ENCODE measurements at places on chromosomes 3 and 15. TPM values are rescaled to one million over a fixed set of nuclear protein-coding genes. Genes with fewer than 3 reads are reported as not detected.

GRCh38 chr3:122265957-122266356 lies 59.1 kb upstream of the CSTA start:
- no peak for DNase-seq
- no peaks in the 10 kb centered on the region for H3K36me3 ChIP-seq
- no peaks in the 10 kb centered on the region for H3K4me1 ChIP-seq
- H3K27ac ChIP-seq, result no peak overlapping the region
- H3K4me3 ChIP-seq, result no peak overlapping the region

DNA sequence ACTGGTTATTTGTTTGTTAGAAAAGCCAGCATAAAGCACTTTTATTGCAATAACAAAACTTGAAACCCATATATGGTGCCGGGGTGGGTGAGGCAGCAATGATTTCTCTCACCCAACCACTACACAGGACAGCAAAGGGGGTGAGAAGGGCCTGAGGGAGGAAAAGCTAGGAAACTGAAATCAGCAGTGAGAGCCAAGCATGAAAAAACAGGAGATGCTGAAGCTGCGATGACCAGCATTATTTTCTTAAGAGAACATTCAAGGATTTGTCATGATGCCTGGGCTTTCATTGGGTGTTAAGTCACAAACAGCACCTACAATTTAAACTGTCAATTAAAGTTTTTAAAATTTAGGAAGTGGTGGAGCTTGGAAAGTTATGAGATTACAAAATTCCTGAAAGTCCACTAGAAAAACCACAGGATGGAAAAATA lies 11.9 kb upstream of the TM4SF4 start:
- H3K27ac ChIP-seq, result no peak overlapping the region
- DNase-seq, result no peak
- no peak overlapping the region for H3K4me3 ChIP-seq
- H3K36me3 ChIP-seq, result no peaks in the 10 kb centered on the region

DNA sequence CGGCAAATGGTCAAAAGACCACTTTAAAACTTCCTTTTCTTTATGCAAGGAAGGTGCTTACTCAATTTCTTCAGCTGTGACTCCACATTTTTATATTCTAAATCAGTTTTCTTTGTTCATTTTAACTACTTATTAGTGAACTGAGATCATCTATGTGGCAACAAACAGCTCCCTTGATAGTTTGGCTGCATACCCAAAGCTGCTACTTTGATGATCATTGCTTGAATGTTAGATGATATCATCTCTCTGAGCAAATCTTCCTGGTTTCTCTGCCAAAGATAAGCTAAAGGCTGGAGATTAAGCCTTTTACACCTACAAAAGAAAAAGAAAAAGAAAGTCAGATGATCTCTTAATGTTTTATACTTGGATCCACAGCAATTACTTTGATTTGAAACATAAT lies 95.5 kb downstream of the DPH6 start:
- H3K36me3 ChIP-seq, result no peaks in the 10 kb centered on the region
- H3K27me3 ChIP-seq, result no peaks in the 10 kb centered on the region
- H3K27ac ChIP-seq, result no peak overlapping the region
- H3K4me1 ChIP-seq, result no peaks in the 10 kb centered on the region

- H3K27ac ChIP-seq, result no peak overlapping the region
- H3K36me3 ChIP-seq, result peaks cover 38% of the 10 kb centered on the region
- no peak overlapping the region for H3K4me3 ChIP-seq
- H3K27me3 ChIP-seq, result no peaks in the 10 kb centered on the region
These were observed 27.1 kb downstream of the TPM1 start for GRCh38 chr15:63069616-63070090.

SLC7A14 gene
- total RNA-seq, result not detected

GRCh38 chr15:64813075-64813474 lies 12.4 kb downstream of the PIF1 start:
- no peaks in the 10 kb centered on the region for H3K36me3 ChIP-seq
- no peaks in the 10 kb centered on the region for H3K4me1 ChIP-seq
- no peak for DNase-seq
- no peak overlapping the region for H3K4me3 ChIP-seq
- H3K27me3 ChIP-seq, result no peaks in the 10 kb centered on the region

DNA sequence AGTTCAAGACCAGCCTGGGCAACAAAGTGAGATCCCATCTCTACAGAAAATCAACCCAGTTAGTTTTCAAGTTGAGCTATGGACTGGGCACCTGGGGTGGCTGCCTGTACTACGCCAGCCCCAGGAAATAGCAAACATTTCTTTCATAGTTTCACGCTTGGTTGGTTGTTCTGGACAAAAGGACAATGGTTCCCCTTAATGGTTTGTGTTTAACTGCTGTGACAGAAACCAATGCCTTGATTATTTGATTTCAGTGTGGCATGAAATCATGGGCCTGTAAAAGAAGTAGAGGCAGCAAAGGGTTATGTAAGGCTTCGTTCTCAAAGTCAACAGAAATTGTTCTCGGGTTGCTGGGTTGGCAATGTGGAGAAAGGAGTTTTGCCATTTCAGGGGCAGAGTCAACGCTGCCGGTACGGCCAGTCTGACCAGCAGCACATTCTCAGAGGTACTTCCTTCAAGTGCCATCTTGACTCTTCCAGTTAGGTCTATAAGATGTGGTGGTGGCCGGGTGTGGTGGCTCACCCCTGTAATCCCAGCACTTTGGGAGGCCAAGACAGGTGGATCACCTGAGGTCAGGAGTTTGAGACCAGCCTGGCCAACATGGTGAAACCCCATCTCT lies 12.7 kb downstream of the LCMT2 start:
- DNase-seq, result peak; percentile 42
- no peak overlapping the region for H3K4me3 ChIP-seq
- H3K36me3 ChIP-seq, result no peaks in the 10 kb centered on the region
- no peak overlapping the region for H3K27ac ChIP-seq
- H3K27me3 ChIP-seq, result no peaks in the 10 kb centered on the region

DNA sequence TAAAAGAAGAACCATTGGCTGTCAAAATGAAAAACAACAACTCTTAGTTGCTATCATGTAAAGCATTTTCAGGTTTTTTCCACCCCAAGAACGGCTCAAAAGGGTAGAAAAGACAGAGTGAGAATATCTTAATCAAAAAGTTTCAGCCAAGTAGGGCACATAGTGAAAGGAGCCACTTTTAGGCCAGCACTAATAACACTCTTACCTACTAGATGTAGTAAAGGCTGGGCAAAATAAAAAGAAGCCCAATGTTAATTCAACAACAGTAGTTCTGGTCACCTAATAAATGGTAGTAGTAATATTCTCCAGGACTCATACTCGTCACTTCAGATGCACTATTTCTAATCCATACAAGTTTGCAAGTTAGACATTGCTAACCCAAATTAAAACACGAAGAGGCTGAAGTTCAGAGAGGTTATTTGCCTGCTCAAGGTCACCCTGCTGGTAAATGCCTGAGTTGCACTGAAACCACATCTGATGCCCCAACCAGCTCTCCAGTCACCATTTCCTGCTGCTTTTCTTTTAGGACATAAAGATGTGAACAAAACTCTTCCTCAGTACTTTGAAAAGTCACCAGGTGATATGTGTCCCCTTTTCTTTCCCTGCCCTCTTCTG lies 7.5 kb downstream of the GOLIM4 start:
- no peaks in the 10 kb centered on the region for H3K27me3 ChIP-seq
- H3K36me3 ChIP-seq, result no peaks in the 10 kb centered on the region
- H3K4me3 ChIP-seq, result no peak overlapping the region
- H3K27ac ChIP-seq, result no peak overlapping the region
- H3K4me1 ChIP-seq, result 0 out of 2 replicates have a peak, but pooled peaks cover 14% of the 10 kb centered on the region

GRCh38 chr3:122609798-122610559 lies 32.5 kb downstream of the PARP15 start:
- H3K4me1 ChIP-seq, result peaks cover 7% of the 10 kb centered on the region
- no peaks in the 10 kb centered on the region for H3K27me3 ChIP-seq
- no peaks in the 10 kb centered on the region for H3K36me3 ChIP-seq
- peak; percentile 77 for DNase-seq

DNA sequence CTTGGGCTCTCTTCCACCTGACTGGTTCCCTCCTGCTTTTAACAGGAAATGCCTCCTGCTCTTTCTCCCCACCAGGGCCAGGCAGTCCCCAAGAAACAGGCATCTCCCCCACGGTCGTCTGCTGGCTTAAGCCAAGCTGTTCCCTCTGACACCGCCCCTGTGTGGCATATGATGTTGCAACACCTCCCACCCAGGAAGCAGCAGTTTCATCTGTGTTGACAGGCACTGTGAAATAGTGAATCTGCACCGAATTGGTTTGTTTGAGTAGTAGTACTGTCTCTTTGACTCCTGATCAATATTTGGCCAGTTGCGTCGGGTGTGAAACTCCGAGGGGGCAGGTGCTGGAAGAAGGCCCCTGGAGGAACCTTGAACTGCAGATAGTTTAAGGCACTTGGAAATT lies 188.8 kb downstream of the FEZF2 start:
- H3K36me3 ChIP-seq, result no peaks in the 10 kb centered on the region
- no peaks in the 10 kb centered on the region for H3K27me3 ChIP-seq
- DNase-seq, result no peak
- H3K4me3 ChIP-seq, result no peak overlapping the region

GRCh38 chr15:99125061-99125891 lies 20.4 kb downstream of the SYNM start:
- H3K27ac ChIP-seq, result no peak overlapping the region
- H3K27me3 ChIP-seq, result no peaks in the 10 kb centered on the region
- peaks cover 43% of the 10 kb centered on the region for H3K4me1 ChIP-seq
- no peak overlapping the region for H3K4me3 ChIP-seq
- no peak for DNase-seq

DNA sequence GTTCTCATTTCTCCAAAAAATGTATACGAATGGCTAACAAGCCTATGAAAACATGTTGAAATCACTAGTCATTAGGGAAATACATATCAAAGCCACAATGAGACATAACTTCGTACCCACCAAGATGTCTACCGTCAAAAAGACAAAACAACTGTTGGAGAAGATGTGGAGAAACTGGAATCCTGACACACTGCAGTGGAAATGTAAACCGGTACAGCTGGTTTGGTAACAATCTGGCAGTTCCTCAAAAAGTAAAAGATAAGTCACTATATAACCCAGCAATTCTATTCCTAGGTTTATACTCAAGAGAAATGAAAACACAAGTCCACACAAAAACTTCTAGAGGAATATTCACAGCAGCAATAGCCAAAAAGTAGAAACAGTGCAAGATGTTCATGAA lies 7.0 kb downstream of the SCAPER start:
- DNase-seq, result peak; percentile 39
- no peak overlapping the region for H3K4me3 ChIP-seq
- no peaks in the 10 kb centered on the region for H3K27me3 ChIP-seq
- no peak overlapping the region for H3K27ac ChIP-seq
- peaks cover 13% of the 10 kb centered on the region for H3K4me1 ChIP-seq

GRCh38 chr3:38805765-38806386 lies 10.1 kb downstream of the SCN10A start:
- H3K36me3 ChIP-seq, result no peaks in the 10 kb centered on the region

SLC15A2 gene
- 2.8 TPM for total RNA-seq

ADGRG7 gene
- not detected for total RNA-seq

- no peak for DNase-seq
- no peaks in the 10 kb centered on the region for H3K27me3 ChIP-seq
- no peaks in the 10 kb centered on the region for H3K4me1 ChIP-seq
- H3K36me3 ChIP-seq, result no peaks in the 10 kb centered on the region
- no peak overlapping the region for H3K27ac ChIP-seq
- no peak overlapping the region for H3K4me3 ChIP-seq
These were observed 133.9 kb downstream of the DIPK2A start for GRCh38 chr3:144105542-144105941.

HCLS1 gene
- total RNA-seq, result 2.6 TPM

Measured in PC-9 (cell line).